ENCODE measurements at places on chromosomes 6 and 20.

DNA sequence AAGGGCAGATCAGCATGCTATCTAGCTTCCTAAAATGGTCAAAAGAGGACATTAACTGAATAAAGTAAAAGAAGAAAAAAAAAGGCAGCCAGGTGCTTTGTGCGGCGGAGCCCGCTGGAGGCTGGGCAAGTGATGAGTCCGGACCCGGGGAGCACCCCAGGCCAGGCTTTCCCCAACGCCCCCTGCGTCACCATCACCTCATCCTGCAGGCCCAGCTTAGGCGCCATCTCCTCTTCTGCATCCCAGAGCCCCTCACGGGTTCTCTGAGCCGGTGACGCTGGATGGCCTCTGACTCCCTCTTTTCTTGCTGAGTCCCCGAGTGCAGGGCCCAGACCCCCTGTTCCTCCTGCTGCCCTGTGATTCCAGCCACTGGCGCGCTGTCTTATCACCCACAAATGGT, 250.1 kb downstream of the TBXT start:
- DNase-seq = no peak

DNA sequence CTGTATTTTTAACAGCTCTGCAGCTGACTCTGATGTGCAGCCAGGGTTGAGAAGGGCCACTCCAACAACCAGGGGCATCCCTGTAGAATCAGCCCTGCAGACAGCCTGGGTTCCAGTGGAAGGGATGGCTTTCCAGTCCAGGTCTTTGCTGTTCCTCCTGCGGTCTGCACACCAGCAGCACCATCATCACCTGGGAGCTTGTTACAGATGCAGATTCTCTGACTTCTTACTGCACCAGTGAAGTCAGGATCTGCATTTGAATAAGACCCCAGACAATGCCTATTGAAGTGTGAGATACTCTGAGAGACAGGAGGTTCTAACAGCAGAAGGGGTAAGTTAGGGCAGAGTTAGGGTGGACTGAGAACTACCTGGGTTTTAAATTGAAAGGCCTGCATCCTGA, 151.3 kb downstream of the F13A1 start:
- no peak for DNase-seq

DNA sequence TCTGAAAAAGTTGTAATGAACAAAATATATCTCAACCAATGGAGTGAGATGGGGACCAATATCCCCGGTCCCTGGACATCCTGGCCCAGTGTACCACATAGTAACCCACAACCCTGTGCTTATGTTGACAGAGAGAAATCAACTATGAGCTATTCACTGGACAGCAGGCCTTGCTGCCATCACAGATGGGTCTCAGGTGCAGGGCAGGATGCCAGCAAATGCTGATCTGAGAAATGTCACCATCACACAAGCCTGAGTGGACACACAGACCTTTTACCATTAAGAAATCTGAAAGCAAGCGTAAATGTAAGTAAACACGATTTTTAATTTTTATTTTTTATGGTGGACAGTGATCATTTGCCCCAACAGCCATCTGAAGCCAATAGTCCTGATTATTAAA, 9.1 kb downstream of the RPP40 start:
- DNase-seq = no peak

GRCh38 chr6:25007269-25007699, 71.5 kb upstream of the RIPOR2 start:
- peak; percentile 61 for DNase-seq

GRCh38 chr6:163944897-163945296, 530.4 kb downstream of the QKI start:
- DNase-seq = no peak

DNA sequence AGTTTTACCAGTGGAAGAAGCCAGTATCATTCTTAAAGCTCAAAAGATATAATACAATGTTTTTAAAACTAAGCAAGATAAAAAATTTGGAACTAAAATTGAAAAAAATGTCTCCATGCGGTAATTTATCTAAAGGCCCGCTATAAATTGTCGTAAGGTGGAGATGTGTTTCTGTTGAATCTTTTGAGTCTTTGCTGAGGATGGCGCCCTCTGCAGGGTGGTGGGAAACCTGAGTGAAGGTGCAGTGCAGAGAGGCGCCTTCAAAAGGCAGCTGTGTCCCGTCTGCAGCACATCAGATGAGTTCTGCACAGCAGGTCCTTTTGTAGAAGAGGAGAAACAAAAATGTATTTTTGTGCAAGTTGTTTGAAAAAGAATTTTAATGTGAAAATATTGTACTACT, 29.4 kb upstream of the KIF25 start:
- peak; percentile 3 for DNase-seq

GRCh38 chr20:25686081-25687067, 10.3 kb downstream of the ZNF337 start:
- DNase-seq = no peak

GRCh38 chr6:163151212-163151611, 263.3 kb upstream of the QKI start:
- no peak for DNase-seq

DNA sequence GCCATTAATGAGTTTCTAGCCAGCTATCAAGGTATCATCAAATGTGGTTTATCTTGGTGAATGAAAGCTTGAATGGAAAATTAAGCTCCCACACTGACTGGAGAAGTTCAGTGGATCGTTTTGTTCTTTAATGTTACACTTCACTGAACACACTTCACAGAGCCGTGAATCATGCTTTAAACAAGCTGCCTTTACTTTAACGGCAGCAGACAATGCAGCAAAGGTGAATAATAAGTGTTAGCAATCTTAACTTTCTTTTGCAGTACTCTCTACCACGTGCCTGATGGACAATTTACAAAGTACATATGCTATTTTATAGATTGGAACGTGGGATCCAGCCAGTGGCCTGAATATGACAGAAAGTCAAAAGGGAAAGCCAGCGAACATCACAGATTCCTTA, 424.5 kb downstream of the GRIK2 start:
- no peak for DNase-seq

- no peak for DNase-seq
Measured at GRCh38 chr6:144778773-144779492, 493.8 kb downstream of the UTRN start.

GRCh38 chr6:13066050-13066449, 262.3 kb downstream of the TBC1D7 start:
- no peak for DNase-seq

- DNase-seq = no peak
Measured at GRCh38 chr6:99879431-99879830, 114.6 kb downstream of the MCHR2 start.

DNA sequence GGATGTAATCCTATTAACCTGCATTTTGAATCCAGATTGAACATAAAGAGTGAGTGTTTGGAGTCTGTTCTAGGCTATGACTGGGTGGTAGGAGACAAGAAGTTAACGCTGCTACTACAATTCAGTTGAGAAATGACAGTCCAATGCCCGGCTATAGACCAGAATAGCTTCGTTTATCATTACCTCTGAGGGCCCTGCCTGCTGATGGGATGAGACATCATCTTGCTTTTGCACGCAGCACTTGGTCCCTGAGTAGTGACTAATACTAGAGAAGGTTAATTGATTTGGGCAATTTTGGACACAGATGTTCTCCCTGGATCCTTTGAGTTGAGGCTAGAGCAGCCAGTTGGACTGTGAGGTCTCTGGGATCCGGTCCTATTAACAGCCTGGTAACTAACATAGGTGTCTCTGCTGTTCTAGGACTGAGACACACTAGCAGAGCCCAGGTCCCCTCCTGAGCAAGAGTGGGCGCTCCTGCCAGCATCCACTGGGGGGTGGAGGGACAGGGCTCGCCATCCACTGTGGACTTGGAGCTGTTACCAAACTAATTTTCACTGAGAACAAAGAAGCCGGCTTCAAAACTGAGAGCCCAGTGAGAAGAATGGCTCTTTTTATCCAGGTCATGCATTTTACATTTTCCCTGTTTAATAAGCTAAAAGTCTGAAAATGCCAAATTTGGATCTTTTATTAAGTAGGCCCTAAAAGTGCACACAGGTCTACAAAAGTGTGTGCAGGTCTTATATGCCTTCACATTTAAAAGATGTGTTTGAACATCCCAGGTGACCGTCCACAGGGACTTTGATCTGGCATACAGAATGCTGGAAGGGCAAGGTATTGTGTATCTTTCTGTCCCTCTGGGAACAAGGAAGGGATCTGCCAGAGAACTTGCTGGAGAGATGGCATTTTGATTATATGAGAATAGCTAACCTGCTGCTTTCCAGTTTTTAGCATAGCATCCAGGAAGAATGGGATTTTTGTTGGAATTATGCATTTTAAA, 212.5 kb downstream of the CDH4 start:
- DNase-seq = no peak

- no peak for DNase-seq
Measured at GRCh38 chr6:113591896-113592827, 265.0 kb upstream of the MARCKS start.

- no peak for DNase-seq
Measured at GRCh38 chr6:118506071-118506638, 41.9 kb upstream of the PLN start.

GRCh38 chr6:125431971-125432370, 130.2 kb upstream of the HDDC2 start:
- DNase-seq = no peak

DNA sequence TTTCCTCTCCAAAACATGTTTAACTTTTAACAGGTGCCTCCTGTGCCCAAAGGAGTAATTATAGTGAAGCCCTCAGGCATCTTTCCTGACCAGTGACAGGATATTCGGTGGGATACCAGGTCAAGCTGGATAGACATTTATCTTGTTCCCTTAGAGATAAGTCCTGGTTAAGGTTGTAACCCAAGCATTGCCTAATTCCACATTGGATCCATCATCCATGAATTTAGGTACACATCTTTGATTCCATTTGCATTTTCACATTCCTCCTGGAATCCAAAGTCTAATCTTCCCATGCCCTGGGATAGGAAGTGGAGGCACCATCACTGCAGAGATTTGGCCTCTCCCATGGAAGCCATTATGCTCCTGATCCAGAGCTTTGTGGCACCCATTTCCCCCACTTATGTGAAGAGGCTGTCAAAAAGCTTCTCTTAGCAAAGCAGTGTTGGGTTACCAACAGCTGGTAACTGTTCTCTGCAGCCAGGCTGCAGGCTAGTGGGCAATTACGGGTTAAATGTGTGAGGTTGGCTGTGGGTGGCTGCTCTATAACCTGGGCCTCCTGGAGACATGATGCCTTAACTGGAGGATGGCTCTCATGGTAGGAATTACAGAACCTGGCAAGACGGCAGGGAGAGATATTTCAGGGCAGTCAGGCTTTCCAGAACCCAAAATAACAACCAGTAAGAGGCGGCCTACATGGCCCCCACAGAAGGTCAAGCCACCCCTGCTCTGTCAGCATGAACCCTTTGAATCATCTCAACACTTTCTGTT, 96.9 kb upstream of the VGLL2 start:
- no peak for DNase-seq

DNA sequence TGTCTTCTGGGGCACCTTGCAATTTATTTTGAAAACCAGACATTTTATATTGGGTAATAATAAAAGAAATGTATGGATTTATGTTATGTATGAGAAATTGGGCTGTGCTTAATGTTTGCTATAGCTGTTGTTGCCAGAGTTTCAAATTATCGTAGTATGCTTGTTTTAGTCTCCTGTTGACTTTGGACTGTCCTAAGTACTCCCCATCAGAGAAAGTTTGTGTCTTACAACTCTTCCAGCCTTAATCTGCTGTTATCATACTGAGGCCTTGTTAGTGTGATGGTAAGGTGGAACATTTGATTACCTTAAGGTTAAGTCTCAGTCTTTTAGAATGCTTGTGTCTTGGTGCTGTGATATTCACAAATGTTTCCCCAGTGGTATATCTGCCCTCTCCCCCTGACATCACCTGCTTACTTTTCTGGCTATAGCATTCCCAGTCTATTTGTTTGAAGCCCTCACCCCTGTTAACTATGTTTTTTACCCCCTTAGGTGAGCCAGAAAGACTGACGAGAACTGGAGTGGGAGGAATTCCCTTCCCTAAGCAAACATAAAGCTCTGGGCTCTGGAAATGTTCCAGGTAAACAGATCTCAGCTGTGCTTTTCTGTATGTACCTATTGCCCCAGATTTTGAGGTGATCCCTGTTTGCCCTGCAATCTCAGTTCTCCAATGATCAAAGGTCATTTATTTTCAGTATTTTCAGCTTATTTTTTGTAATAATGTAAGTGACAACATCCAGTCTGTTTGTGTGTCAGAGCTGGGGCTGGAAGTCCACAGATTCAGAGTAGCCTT, 581.1 kb upstream of the CITED2 start:
- no peak for DNase-seq

DNA sequence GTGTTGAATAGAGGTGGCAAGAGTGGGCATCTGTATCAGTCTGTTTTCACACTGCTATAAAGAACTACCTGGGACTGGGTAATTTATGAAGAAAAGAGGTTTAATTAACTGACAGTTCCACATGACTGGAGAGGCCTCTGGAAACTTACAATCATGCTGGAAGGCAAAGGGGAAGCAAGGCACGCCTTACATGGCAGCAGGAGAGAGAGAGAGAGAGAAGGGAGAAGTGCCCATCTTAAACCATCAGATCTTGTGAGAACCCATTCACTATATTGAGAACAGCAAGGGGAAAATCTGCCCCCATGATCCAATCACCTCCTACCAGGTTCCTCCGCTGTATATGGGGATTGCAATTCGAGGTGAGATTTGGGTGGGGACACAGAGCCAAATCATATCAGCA, 18.6 kb upstream of the PPP1R14C start:
- DNase-seq = no peak

- DNase-seq = no peak
Measured at GRCh38 chr6:104943781-104944180, 13.1 kb upstream of the LIN28B start.

DNA sequence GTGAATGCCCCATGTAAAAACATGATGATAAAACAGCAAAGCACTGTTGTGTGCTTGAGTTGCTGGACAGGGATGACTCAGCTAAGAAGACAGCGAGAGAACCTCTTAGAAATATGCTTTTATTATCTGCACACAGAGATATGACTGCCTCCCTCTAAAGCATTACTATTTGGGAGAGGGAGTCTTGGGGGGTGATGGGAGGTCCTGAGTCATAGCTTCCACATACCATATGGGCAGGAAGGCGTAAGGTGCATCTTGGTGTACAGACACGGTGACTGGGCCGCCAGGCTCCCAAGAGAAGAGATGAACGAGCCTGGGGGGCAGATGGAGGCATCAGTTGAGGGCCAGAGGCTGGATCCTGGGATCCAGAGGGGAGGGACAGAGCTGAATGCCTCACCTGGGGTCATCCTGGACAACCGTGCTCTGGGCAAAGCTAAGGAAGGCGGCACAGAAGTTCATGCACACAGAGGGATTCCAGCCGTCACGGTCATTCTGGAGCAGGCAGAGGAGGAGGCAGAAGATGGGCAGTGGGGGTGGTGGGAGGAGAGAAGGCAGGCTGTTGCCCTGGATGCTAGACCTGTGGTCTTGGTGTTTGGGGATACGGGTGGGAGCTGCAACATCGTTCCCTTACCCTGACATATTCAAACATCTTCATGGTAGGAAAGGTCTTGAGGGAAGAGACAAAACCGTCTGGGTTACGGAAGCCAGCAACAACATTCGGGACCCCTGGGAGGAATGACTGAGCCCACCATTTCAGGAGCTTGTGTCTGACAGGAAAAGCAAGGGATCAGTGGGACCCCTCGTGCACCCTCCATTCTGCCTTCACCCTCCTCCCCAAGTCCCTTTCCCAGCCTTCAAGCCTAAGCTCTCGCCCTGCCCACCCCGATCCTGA, 2.0 kb downstream of the DXO start:
- no peak for DNase-seq

Measured in CD4-positive, alpha-beta T cell treated with Interleukin-17A for 1 hour (primary cell).